Stimulated activated CD4-positive, alpha-beta T cell treated with anti-CD3 and anti-CD28 coated beads, Interleukin-15, amount 100 ng/mL, for 1 hour (primary cell): ENCODE measurements at places on chromosomes 5 and 9.

GRCh38 chr5:150527038-150527437 is 19.1 kb downstream of the NDST1 start:
- DNase-seq, result no peak

GRCh38 chr5:135826994-135827671 is 7.3 kb upstream of the SLC25A48 start:
- no peak for DNase-seq

DNA sequence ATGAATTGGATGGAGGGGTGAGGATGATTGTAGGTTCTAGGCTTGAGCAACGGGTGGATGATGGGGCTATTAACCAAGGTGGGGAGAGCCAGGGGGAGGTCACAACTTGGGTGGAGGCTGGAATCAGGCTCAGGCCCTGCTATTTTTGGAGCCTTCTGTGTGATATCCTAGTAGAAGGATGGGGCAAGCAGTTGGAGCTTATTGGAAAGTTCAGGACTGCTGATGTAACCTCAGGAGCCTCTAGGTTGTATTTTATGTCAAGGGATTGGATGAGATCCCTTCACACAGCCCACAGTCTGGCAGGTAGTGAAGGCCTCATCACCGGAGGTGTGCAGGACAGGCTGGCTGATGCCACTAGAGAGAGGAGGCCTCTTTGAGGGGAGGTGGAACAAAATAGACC is 11.2 kb upstream of the RPS14 start:
- DNase-seq, result no peak

- DNase-seq, result no peak
Observed at GRCh38 chr5:58763390-58763789, 180.5 kb downstream of the RAB3C start.

- no peak for DNase-seq
Observed at GRCh38 chr5:133957080-133957479, 11.3 kb downstream of the C5orf15 start.

- DNase-seq, result no peak
Observed at GRCh38 chr5:72410688-72411295, 90.6 kb downstream of the PTCD2 start.

GRCh38 chr9:89886281-89886700 is 281.5 kb downstream of the GADD45G start:
- no peak for DNase-seq

DNA sequence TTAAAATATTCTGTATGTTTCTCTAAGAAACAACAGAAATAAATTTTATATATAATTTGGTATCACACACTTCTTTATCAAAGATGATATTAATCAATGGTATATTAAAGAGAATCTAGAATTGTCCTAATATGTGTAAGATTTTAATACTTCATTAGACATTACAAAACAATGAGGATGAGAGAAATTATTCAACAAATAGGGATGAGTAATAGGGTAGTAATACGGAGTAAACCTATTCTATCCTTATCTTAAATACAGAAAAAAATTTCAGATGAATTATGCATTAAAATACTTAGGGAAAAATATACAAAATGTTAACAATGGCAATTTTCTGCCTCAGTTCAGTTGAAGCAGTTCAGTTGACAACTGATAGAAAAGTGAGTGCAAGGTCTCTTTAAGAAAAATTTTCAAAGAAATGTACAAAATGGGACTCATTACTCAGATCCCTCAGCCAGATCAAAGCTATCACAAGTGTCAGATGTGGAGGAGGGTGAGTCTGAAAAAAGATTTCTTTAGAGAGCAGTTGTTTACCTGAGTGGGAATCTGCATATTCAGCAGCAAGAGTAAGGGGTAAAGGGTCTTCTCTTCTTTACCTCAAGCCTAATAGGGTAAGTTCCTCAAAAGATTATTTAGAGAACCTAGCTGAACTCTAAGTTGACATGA is 56.7 kb upstream of the GCNT4 start:
- DNase-seq, result no peak

DNA sequence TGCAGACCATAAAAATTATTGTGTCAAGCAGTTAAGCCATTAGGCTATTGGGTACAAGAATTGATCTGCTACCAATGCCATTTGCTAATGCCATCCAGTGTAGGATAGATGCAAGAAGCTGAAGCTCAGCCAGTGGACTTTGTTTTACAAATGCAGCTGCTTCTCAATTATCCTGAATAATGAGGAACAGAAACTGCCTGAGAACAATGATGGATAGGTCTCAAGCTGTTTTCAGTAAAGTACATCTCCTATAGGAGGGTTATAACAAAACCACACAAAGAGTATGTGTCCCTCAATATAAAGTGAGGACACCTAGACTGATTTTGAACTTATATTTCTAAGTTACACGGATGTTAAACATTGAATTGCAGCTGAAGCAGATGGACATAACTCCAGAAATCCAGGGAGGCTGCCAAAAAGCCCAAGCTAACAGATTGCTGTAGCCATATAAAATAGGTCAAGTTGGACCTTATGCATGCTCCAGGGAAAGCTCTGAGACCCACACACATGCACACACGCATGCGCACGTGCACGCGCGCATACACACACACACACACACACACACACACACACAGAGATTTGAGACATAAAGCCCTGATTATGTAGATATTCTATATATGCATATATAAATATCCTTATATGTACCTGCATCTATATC is 482.7 kb upstream of the CD180 start:
- no peak for DNase-seq

- DNase-seq, result no peak
Observed at GRCh38 chr9:4769321-4770080, 23.2 kb upstream of the RCL1 start.
